Stimulated activated CD4-positive, alpha-beta T cell treated with anti-CD3 and anti-CD28 coated beads, Interleukin-2, amount 100 ng/mL, for 48 hours (primary cell): ENCODE measurements at places on chromosomes 11 and 22.

DNA sequence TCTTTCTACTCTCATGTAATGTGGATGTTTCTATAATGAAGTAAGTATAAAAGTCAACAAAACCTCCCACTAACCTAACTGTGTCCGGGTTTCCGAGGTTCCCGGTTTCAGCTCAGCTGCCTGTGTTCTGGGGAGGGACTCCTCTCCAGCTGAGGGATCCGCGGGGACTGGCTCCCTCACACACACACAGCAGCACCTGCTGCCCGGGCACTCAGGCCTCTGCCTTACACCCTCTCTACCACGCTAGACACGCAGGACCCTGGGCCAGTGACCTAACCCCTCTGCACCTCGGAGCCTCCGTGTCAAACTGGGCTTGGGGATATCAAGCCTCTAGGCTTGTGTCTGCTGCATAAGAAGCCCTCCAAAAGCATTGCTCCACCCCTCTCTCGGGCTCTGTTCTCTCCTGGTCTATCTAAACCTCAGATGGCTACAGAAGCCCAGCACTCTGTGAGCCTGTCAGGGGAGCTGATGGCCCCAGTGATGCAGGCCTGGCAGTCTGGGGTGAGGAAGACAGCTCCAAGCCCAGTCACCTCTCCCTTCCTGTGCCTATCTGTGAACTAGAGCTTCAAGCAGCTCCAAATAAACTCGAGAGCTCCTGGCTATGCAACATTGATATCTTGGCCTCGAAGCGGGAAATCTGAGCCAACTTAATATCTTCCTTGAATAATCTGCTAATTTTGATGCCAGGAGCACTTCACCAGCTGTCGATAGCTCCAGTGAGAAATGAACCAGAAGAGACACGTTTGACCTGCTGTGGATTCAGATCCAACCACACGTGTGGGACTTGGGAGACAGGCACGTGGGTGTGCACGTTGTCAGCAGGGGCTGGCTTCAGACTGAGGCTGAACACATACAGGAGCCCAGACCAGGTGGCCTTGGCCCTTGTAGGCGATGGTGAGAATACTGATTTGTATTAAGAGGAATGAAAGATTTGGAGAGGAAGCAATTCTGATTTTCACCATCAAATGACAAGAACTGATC is 232.7 kb upstream of the B3GAT1 start:
- DNase-seq: no peak

DNA sequence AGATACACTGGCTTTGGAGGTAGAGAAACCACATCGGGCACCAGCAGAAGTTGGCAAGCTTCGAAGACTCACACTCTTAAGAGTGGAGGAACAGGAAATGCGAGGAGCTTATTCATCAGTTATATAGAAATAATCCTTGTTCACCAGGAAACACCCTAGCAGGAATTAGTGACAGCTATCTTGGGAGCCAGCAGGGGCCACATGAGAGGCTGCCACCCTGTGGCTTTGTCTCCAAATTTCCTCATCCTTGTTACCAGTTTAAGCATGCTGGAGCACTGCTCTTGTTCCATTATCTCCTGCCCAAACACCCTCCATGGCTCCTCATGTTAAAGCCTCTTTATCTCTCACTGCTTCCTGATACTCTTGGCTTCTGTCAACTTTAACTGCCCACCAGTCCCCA is 131.0 kb downstream of the PLEKHA7 start:
- DNase-seq: no peak

DNA sequence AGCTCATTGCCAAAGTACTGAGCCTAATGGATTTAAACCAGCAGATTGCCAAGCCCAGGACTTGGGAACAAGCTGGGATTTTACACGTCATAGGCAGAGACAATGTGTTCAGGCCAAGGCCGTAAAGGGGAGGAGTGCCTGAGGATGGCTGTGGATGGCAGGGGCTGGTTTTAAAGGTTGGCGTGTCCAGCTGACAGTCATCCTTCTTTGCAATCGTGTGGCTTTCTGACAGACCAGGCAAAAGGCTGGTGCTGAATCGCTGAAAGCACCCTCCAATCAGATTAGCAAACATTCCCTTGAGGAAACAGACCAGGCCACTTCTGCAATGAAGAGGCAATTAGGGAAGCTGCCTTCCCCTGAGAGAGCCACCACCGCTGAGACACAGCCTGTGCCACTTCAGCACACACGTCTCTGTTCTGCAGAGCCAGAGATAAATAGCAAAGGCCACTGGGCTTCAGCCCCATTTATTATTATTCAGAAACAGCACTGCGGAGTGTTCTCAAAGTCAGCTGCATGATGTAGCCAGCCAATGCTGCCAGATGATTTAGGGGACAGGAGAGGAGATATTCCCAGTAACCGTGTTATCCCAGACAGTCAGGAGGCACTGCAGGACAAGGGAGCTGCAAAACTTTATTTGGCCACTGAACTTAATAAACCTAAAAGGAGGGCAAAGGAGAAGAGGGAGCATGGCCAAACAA is 54.2 kb upstream of the CSNK2A3 start:
- DNase-seq: no peak

- DNase-seq: no peak
Observed at GRCh38 chr11:30935861-30936260, 349.7 kb upstream of the MPPED2 start.

DNA sequence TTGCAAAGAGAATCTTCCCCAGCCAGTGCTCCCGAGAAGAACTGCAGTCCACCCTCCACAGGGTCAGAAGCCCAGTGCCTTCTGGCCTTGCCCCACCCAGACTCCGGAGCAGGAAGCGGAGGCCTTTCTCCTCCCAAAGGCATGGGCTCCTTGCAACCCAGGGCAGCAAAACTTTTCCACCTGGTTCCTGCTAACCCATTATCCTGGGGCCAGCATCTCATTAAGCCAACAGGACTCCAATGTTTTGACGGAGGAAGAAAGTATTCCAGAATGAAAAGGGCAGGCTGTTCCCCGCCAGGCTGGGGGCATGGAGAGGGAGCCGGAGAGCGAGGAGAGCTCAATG is 88.1 kb downstream of the RTL6 start:
- DNase-seq: no peak
